WERI-Rb-1 (cell line): ENCODE measurements at places on chromosomes 3 and 15.

DNA sequence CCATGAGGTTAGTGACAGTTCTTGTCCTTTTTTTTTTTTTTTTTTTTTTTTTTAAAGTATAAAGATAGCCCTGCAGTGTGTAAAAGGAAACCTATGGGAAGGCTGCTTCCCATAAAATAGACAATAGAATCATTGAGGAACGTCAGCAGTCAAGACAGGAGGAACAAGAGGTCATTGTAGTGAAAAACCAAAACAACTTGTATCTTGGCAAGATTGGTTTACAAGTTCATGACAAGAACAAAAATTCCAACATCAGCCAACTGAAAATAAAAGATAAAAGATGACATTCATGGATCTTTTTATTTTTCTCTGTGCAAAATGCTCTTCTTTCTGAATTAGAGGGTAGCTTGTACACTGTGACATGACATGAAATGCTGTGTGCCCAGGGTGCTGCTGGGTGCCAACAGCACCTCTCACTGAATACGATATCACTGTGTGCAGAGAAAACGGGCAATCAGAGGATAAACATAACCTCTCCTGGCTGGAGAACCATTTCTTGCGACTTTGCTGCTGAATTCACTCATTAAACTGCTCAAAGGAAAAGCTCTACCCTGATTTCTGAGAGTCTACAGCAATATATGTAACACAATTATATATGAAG lies 30.1 kb upstream of the IP6K2 start:
- DNase-seq, result no peak

GRCh38 chr15:100733101-100733842 lies 130.9 kb downstream of the ASB7 start:
- DNase-seq, result no peak

GRCh38 chr3:9146367-9147071 lies 102.9 kb downstream of the SRGAP3 start:
- DNase-seq, result no peak

DNA sequence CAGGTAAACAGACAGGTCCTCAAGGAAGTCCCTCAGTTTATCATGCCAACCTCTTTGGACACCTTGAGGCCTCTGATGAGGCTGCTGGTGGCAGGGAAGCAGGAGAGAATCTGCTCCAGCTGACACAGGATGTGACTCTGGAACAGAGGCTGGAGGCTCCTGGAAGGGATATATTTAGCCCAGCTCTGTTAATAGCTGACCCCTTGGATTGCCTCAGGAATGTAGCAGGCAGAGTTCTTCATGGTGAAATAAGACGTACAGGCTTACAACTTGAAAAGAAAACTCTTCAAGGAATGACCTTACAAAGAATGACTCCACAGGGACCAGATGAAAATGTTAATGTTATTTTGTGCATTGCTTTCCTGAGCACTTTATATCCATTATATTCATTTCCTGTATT lies 90.5 kb downstream of the AQP9 start:
- no peak for DNase-seq

DNA sequence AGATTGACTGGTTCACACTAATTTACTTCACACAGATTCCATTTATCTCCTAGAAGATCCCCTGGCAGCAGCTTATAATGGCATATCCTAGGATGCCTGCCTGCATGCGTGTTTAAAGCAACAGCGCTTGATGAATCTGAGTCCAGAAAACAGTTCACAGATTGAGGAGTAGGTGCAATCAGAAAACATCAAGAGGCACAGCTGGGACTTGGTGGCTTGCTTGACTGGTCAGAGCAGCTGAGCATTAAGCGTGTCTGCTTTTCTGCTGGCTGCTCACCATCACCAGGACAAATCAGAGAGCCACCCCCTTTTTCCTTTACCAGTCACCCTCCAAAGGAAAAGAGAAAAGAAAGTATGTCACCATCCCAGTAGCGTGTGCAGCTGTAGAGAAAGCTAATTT lies 223.6 kb downstream of the WDR72 start:
- DNase-seq, result peak; percentile 72

- no peak for DNase-seq
Observed at GRCh38 chr3:194718079-194718478, 32.4 kb downstream of the FAM43A start.

DNA sequence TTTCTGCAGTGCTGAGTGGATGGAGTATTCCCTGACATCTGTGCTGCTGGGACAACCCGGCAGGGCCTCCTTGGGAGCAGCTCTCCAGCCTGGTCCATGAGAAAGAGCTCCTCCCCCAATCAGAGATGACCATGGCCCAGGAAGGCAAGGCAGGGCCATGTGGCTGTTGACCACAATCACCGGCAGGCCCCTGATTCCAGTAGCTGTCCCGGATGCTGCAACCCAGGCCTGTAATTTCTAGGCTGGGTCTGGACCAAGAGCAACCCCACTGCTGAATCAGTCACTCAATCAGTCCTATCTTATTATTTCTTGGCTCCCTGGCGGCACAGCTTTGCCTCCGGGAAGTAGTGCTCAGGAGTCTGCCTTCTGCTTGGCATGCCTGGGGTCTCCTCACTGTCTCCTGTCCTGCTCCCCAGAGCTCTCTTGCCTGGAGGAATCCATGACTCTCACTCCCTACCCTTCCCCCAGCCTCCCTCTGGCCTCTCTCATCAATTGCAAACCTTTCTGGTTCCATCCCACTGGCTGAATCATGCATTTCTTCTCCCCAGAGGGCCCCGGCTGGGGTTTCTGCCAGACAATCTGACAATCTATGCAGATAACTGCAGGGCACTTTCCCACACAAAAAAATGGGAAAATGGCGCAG lies 32.6 kb upstream of the ITGA11 start:
- DNase-seq, result no peak
